ENCODE measurements at places on chromosomes 6 and 20.

GRCh38 chr20:32638848-32639247 is 34.9 kb downstream of the C20orf203 start:
- H3K4me1 ChIP-seq = no peaks in the 10 kb centered on the region
- H3K27ac ChIP-seq = no peak overlapping the region
- no peaks in the 10 kb centered on the region for H3K36me3 ChIP-seq
- no peak for DNase-seq
- peaks cover 2% of the 10 kb centered on the region for H3K27me3 ChIP-seq

GRCh38 chr20:19916531-19917485 is 100.4 kb upstream of the NAA20 start:
- H3K36me3 ChIP-seq = no peaks in the 10 kb centered on the region
- no peaks in the 10 kb centered on the region for H3K27me3 ChIP-seq
- no peak overlapping the region for H3K27ac ChIP-seq

GRCh38 chr6:137610702-137611101 is 116.5 kb upstream of the OLIG3 start:
- no peak overlapping the region for H3K27ac ChIP-seq
- no peaks in the 10 kb centered on the region for H3K4me1 ChIP-seq

GRCh38 chr20:38117635-38118034 is 47.4 kb downstream of the TGM2 start:
- no peak for DNase-seq
- H3K27me3 ChIP-seq = peaks cover 29% of the 10 kb centered on the region
- no peak overlapping the region for H3K4me3 ChIP-seq
- no peak overlapping the region for H3K27ac ChIP-seq
- H3K4me1 ChIP-seq = peaks cover 6% of the 10 kb centered on the region

GRCh38 chr6:129598244-129599187 is 111.5 kb downstream of the ARHGAP18 start:
- H3K27ac ChIP-seq = no peak overlapping the region
- H3K36me3 ChIP-seq = peaks cover 4% of the 10 kb centered on the region
- H3K4me3 ChIP-seq = no peak overlapping the region
- no peaks in the 10 kb centered on the region for H3K27me3 ChIP-seq

- H3K4me1 ChIP-seq = no peaks in the 10 kb centered on the region
- no peak for DNase-seq
- H3K27ac ChIP-seq = no peak overlapping the region
- no peak overlapping the region for H3K4me3 ChIP-seq
- H3K27me3 ChIP-seq = peaks cover 2% of the 10 kb centered on the region
These were observed 214.3 kb upstream of the MARCKS start for GRCh38 chr6:113642714-113643406.

- DNase-seq = no peak
- no peaks in the 10 kb centered on the region for H3K27me3 ChIP-seq
- H3K36me3 ChIP-seq = no peaks in the 10 kb centered on the region
- H3K4me1 ChIP-seq = peaks cover 5% of the 10 kb centered on the region
- H3K4me3 ChIP-seq = no peak overlapping the region
These were observed 85.5 kb upstream of the C20orf144 start for GRCh38 chr20:33576432-33577125.
